ENCODE measurements at places on chromosomes 6 and 20.

- no peak for DNase-seq
Measured at GRCh38 chr6:106823732-106824351, 150.7 kb downstream of the CD24 start.

DNA sequence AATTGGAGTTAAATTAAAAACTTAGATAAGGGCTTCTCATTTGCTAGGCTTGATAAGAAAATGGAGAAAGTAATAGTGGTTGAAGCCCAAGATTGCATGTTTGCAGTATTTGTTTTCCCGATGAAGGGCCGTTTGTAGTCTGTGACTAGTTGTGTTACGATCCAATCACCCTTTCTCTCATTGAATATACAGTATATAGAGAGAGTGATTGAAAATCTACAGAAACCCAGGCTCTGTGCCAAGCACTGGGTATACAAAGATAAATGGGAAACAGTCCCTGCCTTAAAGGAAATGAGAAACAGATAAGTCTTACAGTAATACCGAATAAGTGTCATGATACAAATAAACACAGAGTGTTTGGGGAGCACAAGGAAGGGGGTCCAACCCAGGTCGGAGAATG is 55.2 kb upstream of the CDKAL1 start:
- DNase-seq = no peak

- no peak for DNase-seq
Measured at GRCh38 chr20:23782366-23782983, 31.7 kb upstream of the CST1 start.

DNA sequence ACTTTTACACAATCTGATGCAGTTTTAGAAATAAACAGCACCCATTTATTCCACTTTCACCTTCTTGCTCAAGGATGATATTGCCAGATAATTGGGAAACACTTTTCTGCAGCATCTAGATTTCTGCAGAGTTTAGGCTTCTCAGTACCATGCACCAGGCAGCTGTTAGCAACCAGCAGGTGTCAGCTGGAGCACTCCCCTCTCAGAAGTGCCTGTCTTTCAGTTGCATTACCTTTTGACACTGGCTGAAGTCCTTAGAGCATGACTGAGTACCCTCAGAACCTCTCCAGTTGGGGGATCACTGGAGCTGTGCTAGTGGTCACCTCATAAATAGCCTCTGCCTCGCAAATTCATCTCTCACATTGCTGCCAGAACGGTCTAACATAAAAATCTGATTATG is 91.2 kb downstream of the DNAH8 start:
- no peak for DNase-seq

DNA sequence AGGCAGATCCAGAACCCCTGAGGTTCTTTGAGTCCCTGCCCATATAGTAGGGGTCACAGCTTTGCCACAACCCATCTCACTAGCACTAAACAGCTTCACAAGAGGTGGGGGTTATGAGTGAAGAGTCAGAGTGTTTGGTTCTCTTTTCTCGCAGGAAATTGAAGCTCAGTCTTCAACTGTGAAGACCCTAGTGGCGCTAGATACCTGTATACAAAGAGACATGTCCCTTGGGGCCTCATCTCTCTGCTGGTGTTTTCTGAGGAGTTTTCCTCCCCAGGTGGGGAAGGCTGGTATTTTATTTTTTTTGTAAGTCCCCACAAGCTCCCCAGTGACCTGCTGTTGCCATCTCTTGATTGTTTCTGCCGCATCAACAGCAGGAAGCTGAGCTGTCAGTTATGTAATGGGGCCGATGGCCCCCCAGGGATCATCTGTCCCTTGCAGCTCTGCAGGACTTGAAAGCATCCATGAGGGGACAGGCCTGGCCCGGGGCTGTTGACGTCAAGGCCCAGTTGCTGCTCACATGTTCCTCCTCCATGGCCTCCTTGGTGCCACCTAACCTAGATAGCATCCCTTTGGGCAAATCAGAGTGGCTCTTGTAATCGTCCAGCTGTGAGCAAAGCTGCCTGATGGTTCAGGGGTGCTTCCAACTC is 23.1 kb downstream of the STK35 start:
- DNase-seq = no peak

GRCh38 chr6:44667668-44668390 is 280.3 kb downstream of the CDC5L start:
- peak; percentile 14 for DNase-seq

- no peak for DNase-seq
Measured at GRCh38 chr6:111865909-111866546, 7.2 kb downstream of the FYN start.

DNA sequence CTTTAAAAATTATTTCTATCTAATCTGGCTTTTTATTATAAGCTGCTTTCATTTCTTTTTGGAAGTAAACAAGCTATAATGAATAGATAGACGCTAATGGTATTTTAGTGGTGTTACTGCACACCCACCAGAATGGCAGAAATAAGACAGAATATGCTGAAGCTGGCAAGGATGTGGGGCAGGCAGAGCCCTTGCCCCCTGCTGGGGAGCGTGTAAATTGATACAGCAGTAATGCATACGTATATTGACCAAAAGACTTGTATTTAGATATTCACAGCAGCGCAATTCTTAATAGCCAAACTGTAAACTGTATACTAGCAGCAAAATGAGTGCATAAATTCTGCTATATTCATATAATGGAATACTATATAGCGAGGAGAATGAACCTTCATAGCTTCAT is 35.3 kb downstream of the TMEM181 start:
- no peak for DNase-seq

GRCh38 chr20:34560141-34560523 is 1.6 kb downstream of the MAP1LC3A start:
- no peak for DNase-seq

DNA sequence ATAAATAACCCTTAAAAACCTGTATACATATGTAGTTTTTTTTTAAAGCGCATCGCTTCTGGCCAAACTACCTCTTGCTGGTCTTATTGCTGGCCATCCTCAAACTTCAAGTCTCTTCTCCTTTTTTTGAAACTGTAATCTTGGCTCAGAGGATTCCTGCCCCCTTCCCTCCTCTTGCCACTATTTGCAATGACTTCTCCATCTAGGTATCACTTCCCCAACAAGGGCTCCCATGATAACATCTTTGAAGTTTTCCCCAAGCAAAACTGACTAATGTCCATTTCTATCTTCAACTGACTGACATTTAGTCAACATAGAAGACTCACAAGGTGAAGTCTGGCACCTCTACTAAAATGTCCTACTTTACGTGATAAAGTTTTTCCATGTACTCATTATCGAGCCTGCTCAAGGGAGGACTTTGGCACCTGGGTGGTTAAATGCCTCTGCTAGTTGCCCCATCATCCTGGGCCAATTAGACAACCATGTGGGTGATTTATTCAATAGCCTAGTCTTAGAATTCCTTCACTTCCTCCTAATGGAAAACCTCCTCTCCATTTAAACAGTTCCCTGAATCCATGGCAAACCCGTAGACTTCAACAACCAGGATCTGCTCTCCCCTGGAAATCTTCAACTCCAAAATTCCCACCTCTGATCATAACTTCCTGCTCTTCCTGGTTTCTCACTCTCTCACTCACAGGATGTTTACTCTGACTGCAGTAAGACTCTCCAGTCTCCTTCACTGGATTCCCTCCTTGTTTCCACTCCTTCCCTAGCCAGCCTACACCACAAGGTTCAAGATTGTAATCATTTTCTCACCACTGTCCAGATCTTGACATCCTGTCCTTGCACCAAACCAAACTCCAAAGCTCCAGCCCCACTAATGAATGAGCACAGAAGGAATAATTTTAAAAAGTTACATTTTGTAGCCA is 9.4 kb upstream of the PLAGL1 start:
- no peak for DNase-seq

- peak; percentile 22 for DNase-seq
Measured at GRCh38 chr6:43771210-43771857, 1.3 kb downstream of the VEGFA start.

GRCh38 chr20:50844430-50845100 is 49.7 kb downstream of the BCAS4 start:
- DNase-seq = peak; percentile 30

DNA sequence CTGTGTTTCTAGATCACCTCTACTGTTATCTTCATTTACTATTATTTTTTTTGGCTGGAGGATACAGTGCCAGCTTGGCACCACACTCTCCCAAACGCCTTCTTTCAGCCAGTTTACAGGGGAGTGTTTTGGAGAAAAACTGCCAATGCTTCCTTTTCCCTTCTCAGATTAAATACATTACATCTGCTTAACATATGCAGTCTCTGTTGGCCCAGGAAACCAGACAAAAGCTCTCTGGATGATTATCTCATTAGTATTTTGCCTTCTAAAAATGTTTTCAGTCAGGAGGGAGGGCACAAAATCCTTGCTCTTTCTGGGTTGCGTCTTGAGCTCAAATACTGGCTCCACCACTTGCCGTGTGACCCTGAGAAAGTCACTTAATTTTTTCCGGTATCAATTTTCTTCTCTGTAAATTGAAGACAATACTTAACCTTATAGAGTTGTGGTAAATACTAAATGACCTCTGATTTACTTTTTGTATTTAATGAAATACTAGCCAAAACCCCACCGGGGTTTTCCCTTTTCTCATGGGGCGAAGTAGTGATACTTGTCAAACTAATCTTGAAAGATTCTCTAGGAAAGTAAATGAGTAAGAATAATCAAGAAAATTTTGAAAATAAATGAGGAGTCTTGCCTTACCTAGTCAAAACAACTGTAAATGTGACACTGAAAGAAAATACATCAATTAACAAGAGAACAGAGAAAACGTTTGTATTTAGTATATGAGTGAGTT is 146.2 kb downstream of the MMS22L start:
- DNase-seq = no peak

GRCh38 chr6:136403110-136403980 is 113.7 kb upstream of the BCLAF1 start:
- DNase-seq = no peak

DNA sequence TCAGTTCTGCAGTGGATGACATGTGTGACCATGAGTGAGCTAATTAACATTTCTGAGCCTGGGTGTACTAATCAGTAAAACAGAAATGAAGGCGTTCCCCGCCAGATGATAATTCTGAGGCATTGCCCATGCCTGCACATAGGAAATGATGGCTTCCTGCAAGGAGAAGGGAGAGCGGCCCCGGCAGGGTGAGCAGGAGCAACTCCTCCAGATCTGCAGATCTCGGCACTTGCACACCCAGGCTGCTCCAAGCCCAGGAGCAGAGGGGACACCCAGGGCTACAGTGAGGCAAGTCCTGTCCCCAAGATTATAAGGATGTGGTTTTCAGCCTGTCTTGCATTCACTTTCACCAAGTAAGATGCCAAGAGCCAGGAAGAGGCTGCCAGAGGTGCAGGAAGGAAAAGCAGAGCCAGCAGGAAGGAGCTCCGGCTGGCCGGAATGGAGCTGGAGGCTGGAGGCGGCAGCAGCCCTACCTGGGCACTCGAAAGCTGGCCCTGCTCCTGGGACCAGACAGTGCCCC is 177.5 kb upstream of the CST7 start:
- no peak for DNase-seq

DNA sequence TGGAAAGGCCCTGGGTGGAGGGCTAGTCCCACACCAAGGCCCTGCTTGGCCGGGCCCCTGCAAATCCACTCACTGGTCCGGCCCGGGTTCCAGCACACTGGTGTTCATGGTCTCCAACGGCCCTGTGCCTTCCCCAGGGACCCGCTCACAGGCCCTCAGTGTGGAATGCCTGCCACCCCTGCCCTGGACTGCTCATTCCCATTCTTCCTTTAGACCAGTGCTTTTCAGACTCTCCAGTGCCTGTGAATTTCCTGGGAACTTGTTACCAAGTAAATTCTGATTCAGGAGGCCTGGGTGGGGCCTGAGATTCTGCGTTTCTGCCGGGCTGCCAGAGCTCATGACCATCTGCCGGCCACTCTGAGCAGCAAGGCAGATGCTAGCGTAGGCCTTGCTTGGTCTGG is 5.7 kb upstream of the PXDC1 start:
- no peak for DNase-seq

GRCh38 chr20:47173596-47174216 is 182.8 kb downstream of the ZMYND8 start:
- DNase-seq = no peak

- peak; percentile 31 for DNase-seq
Measured at GRCh38 chr6:116010790-116011401, 49.8 kb downstream of the FRK start.

DNA sequence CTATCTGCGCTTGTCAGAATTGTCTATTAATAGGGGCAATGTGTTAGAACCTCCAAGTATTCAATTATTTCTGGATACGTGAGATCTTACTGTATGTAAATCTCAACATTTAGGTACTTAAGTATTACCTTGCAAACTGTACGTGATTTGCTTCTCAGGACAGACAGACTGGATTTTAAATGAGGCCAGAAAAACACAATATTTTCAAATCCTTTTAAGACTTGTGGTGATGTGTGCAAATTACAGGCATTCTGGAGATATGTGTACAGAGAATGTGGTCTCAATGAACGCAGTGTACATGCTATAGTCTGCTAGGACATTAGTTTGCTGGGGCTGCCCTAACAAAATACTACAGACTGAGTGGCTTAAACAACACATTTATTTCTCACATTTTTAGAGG is 16.9 kb downstream of the CCR6 start:
- DNase-seq = no peak

GRCh38 chr6:99434702-99435530 is 9.8 kb upstream of the PNISR start:
- no peak for DNase-seq

DNA sequence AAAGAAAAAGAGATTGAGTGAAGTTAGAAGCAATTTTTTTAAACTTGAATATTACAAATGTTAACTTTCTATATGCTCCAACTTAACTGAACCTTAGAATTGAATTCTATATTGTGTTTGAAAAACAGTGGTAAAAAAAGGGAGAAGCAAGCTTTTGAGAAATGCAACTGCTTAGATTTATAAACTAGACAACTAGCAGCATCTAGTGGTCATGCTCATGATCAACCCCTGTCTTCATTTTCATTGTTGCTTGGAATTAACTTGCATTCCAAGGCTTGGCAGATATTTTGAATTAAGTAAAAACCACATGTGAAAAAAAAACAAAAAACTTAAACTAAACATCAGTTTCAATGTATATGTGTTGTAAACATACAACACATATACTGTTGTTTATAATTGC is 113.1 kb downstream of the C6orf58 start:
- no peak for DNase-seq

GRCh38 chr6:35370124-35370741 is 27.9 kb downstream of the PPARD start:
- DNase-seq = no peak

DNA sequence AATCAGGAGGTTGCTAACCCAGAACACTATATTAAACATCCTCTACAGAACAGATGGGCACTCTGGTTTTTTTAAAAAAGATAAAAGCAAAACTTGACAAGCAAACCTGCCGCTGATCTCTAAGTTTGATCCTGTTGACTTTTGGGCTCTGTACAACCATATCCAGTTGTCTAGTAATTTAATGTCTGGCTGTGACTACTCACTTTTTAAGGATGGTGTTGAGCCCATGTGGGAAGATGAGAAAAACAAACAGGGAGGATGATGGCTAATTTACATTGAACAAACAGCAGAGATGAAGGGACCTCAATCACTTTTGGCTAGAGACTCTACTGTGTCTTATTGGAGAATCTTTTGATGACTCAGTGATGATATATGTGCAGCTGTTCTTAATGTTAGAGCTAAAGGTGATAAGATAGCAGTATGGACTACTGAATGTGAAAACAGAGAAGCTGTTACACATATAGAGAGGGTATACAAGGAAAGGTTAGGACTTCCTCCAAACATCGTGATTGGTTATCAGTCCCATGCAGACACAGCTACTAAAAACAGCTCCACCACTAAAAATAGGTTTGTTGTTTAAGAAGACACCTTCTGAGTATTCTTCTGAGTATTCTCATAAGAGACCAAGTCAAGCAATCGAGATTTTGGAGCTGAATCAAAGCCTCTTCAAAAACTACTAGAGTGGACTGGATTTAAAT is 201.2 kb upstream of the SHLD1 start:
- DNase-seq = no peak

GRCh38 chr6:70390067-70390466 is 23.2 kb upstream of the FAM135A start:
- DNase-seq = no peak
